ENCODE measurements at places on chromosomes 1 and 21. TPM values are rescaled to one million over a fixed set of nuclear protein-coding genes. Genes with fewer than 3 reads are reported as not detected.

- no peak overlapping the region for H3K27ac ChIP-seq
- H3K27me3 ChIP-seq: no peaks in the 10 kb centered on the region
- H3K4me3 ChIP-seq: no peak overlapping the region
- H3K36me3 ChIP-seq: no peaks in the 10 kb centered on the region
- no peaks in the 10 kb centered on the region for H3K4me1 ChIP-seq
- DNase-seq: no peak
These were observed 154.8 kb upstream of the RGS18 start for GRCh38 chr1:192003295-192004077.

IGFN1 gene
- not detected for total RNA-seq

GRCh38 chr1:15445390-15446122, 7.3 kb downstream of the CTRC start:
- no peaks in the 10 kb centered on the region for H3K4me1 ChIP-seq
- no peak overlapping the region for H3K27ac ChIP-seq
- no peaks in the 10 kb centered on the region for H3K27me3 ChIP-seq
- H3K4me3 ChIP-seq: no peak overlapping the region

DNA sequence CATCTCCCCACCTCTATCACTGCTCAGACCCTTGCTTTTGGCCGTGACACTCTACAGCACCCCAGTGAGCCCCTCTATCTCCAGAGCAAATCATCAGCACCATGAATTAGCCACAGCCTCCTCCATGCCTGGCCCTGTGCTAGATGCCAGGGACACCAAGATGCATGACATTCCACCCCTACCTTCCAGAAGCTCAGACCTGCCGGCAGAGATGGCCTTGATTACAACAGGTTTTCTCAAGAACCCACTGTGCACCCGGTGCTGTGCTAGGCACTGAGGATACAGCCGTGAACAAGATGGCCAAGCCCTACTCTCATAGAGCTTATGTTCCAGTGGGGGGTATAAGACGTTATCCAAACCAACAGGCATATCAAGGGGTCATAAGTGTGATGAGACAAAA, 30.6 kb downstream of the CDK18 start:
- no peak overlapping the region for H3K4me3 ChIP-seq
- no peak for DNase-seq
- peaks cover 7% of the 10 kb centered on the region for H3K4me1 ChIP-seq
- H3K27ac ChIP-seq: no peak overlapping the region
- H3K36me3 ChIP-seq: no peaks in the 10 kb centered on the region
- H3K27me3 ChIP-seq: no peaks in the 10 kb centered on the region

GRCh38 chr1:54397090-54397591, 9.1 kb downstream of the SSBP3 start:
- peaks cover 86% of the 10 kb centered on the region for H3K36me3 ChIP-seq
- DNase-seq: no peak
- H3K4me1 ChIP-seq: 0 out of 2 replicates have a peak, but pooled peaks cover 3% of the 10 kb centered on the region
- no peak overlapping the region for H3K27ac ChIP-seq
- H3K4me3 ChIP-seq: no peak overlapping the region
- H3K27me3 ChIP-seq: no peaks in the 10 kb centered on the region

- H3K4me1 ChIP-seq: no peaks in the 10 kb centered on the region
- H3K27ac ChIP-seq: no peak overlapping the region
- H3K36me3 ChIP-seq: no peaks in the 10 kb centered on the region
- DNase-seq: no peak
These were observed 20.8 kb upstream of the FAM3B start for GRCh38 chr21:41295721-41296254.

DNA sequence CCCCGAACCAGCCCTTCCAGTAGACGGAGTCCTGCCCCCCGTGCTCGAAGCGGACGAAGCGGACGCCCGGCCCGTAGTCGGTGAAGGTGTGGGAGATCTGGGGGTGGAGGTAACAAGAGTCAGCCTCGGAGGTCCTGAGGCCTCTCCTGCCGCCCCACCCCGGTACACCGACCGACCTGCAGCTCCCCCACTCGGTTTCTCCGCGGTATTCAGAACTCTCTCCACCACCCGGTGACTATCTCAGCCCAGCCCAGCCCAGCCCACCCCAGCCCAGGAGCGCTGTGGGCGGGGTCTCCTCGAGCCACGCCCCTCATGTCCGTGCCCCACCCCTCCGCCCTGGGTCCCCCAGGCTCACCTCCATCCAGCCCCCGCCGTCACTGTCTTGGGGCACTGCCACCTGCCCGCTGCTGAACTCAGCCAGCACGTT, 5.5 kb downstream of the FBXO2 start:
- H3K4me3 ChIP-seq: no peak overlapping the region
- H3K27me3 ChIP-seq: peaks cover 31% of the 10 kb centered on the region
- H3K36me3 ChIP-seq: no peaks in the 10 kb centered on the region
- H3K4me1 ChIP-seq: peaks cover 8% of the 10 kb centered on the region

IGSF9 gene
- 0.16 TPM for total RNA-seq

- no peak overlapping the region for H3K4me3 ChIP-seq
- H3K4me1 ChIP-seq: peaks cover 14% of the 10 kb centered on the region
- H3K27me3 ChIP-seq: no peaks in the 10 kb centered on the region
- H3K27ac ChIP-seq: no peak overlapping the region
- no peaks in the 10 kb centered on the region for H3K36me3 ChIP-seq
These were observed 7.0 kb upstream of the TNFRSF1B start for GRCh38 chr1:12159816-12160215.

GRCh38 chr1:11925938-11926292, 312 bp downstream of the KIAA2013 start:
- H3K27ac ChIP-seq: no peak overlapping the region
- DNase-seq: no peak
- H3K4me3 ChIP-seq: peak overlapping the region; percentile 56
- peaks cover 26% of the 10 kb centered on the region for H3K4me1 ChIP-seq
- no peaks in the 10 kb centered on the region for H3K27me3 ChIP-seq

VHLL gene
- not detected for total RNA-seq

GRCh38 chr1:66576645-66577044, 42.7 kb downstream of the SGIP1 start:
- peaks cover 33% of the 10 kb centered on the region for H3K4me1 ChIP-seq
- H3K36me3 ChIP-seq: no peaks in the 10 kb centered on the region
- H3K27ac ChIP-seq: no peak overlapping the region
- DNase-seq: no peak

GRCh38 chr21:46056450-46056903, 41.4 kb upstream of the COL6A2 start:
- H3K4me3 ChIP-seq: 0 out of 2 replicates have a peak overlapping the region, but pooled peaks have one; percentile 8
- H3K27me3 ChIP-seq: no peaks in the 10 kb centered on the region
- peak overlapping the region; percentile 83 for H3K27ac ChIP-seq

ANXA9 gene
- not detected for total RNA-seq

DNA sequence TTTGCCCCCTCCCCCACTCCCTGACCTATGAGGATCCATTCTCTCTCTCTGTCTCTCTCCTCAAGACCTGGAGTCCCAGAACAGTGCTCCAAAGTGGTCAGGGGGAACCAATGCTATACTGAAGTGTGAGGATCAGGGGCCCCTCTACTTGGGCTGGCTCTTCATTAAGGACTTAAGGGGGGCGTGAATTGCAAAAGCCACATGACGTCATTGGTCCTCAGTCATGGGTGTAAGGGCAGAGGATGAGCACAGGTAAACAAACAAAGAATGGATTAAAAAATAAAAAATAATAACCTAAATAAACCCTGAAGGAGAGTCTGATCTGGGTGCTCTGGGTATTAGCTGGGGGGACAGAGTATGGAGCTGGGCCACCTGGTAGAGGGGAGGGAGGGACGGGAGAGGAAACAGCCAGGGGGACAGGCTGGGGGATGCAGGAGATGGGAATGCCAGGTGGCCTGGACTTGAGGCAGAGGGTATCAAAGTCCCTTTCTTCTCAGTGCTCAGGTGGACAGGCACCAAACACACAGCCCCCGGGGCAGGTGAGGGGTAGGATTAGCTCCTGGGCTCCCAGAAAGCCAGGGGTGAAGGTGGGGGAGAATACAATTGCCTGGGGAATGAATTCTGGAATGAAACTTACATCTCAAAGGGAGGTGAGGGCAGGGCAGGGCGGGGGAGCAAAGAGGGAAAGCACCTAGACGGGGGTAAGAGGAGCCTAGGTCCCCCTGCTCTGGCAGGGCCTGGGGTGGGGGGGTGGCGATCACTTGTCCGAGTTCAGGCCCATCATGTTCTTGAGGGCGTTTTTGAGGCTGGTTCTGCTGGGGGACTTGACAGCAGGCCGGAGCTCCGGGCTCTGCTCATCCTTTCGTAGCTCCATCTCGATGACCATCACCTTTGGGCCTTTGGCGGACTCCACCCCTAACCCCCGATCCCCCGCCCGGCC, 4.6 kb downstream of the MPZ start:
- peaks cover 5% of the 10 kb centered on the region for H3K4me1 ChIP-seq
- no peaks in the 10 kb centered on the region for H3K27me3 ChIP-seq
- no peak overlapping the region for H3K4me3 ChIP-seq
- no peaks in the 10 kb centered on the region for H3K36me3 ChIP-seq

DNA sequence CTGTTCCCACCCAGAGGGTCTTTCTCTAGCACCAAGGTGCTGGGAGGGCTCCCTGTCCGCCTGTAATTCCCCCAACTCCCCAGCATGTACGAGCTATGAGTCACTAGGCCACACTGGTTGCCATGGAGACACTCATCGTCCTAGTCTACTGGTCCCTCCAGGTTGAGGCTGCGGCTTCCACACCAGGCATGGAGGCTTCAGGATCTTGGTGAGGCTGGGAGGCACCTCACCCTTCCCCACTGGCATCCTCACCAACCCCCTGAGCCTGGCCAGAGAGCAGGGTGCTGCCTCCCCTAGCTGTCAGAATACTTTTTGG, 75.6 kb upstream of the KAZN start:
- peak overlapping the region; percentile 63 for H3K27ac ChIP-seq
- no peaks in the 10 kb centered on the region for H3K27me3 ChIP-seq

DUSP23 gene
- total RNA-seq: 3.2 TPM

- H3K4me1 ChIP-seq: peaks cover 14% of the 10 kb centered on the region
- no peak overlapping the region for H3K27ac ChIP-seq
- DNase-seq: no peak
- peak overlapping the region; percentile 52 for H3K4me3 ChIP-seq
These were observed 1.0 kb upstream of the TP73 start for GRCh38 chr1:3651026-3651929.

MRPS21 gene
- 45.5 TPM for total RNA-seq

DNA sequence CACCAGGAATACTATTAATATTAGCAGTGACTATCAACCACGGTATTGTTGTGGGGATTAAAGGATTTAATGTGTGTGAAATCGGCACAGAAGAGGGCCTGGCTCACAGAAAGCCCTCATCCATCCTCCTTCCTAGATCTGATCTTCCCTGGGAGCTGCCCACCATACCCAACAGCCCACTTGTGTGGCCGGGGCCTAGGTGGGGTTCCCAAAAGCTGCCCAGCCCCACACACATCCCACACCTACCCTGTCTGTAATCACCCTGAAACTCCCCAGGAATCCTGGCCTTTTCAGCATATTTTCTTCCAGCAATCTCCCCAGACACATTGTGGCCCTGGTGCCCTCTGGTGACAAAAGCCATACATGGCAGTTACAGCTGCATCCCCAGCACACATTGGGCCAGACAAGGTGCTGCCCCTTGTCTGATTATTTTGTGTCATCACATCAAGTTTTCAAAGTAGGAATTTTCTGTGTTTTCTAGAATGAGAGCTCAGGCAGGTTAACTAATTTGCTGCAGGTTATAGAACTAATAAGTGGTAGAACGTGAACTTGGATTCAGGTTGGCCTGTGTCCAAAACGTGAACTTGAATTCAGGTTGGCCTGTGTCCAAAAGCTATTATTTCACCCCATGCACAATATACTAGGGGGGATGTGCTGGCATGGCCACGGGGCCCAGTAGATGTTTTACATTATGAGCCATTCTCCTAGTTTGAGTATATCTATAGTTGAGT, 5.3 kb upstream of the SLC6A9 start:
- H3K27me3 ChIP-seq: no peaks in the 10 kb centered on the region
- no peak overlapping the region for H3K27ac ChIP-seq
- H3K4me3 ChIP-seq: no peak overlapping the region
- H3K4me1 ChIP-seq: no peaks in the 10 kb centered on the region
- no peaks in the 10 kb centered on the region for H3K36me3 ChIP-seq
- DNase-seq: peak; percentile 56

DNA sequence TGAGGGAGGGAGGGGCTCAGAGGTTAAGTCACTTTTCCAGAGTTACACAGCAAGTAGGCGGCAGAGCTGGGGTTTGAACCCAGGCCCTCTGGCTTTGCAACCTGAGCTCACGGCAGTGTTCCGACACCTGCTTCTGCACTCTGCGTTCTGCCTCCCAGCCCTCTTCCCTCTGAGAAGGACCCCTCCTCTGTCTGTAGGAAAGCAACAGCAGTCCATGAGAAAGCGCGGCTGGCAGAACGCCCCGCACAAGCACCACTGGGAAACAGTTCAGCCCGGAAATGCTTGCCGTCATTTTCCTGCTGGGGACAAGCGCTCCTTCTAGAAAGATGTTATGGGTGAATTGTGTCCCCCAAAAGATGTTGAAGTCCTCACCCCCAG, 241.1 kb downstream of the NPHP4 start:
- no peaks in the 10 kb centered on the region for H3K36me3 ChIP-seq
- no peak overlapping the region for H3K4me3 ChIP-seq
- no peaks in the 10 kb centered on the region for H3K4me1 ChIP-seq
- H3K27me3 ChIP-seq: peaks cover 8% of the 10 kb centered on the region
- H3K27ac ChIP-seq: no peak overlapping the region

GRCh38 chr1:226829105-226829504, 41.3 kb upstream of the PSEN2 start:
- H3K27ac ChIP-seq: no peak overlapping the region
- H3K4me1 ChIP-seq: peaks cover 7% of the 10 kb centered on the region
- DNase-seq: peak; percentile 22
- no peaks in the 10 kb centered on the region for H3K27me3 ChIP-seq
- H3K36me3 ChIP-seq: no peaks in the 10 kb centered on the region
- H3K4me3 ChIP-seq: no peak overlapping the region

GRCh38 chr1:30714025-30714424, 9.4 kb downstream of the MATN1 start:
- H3K4me3 ChIP-seq: no peak overlapping the region
- H3K36me3 ChIP-seq: 0 out of 2 replicates have a peak, but pooled peaks cover 3% of the 10 kb centered on the region
- H3K27me3 ChIP-seq: peaks cover 11% of the 10 kb centered on the region
- peaks cover 8% of the 10 kb centered on the region for H3K4me1 ChIP-seq
- no peak overlapping the region for H3K27ac ChIP-seq
- DNase-seq: no peak

DNA sequence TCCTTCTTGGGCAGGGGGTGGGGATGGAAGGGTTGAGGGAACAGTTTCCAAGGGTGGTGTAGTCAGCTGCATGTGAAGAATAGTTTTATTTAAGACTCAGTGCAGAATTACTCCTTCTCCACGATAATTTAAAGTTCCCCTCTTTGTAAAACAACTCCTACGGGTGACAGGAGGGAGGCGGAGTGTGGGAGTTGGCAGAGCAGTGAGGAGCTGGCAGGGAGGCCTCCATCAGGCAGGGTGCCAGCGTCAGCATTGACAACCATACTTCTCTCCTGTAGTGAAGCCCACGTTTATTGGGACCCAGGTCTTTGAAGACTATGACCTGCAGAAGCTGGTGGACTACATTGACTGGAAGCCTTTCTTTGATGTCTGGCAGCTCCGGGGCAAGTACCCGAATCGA, 93.8 kb downstream of the MTR start:
- H3K4me3 ChIP-seq: no peak overlapping the region
- DNase-seq: no peak
- no peak overlapping the region for H3K27ac ChIP-seq
- H3K4me1 ChIP-seq: no peaks in the 10 kb centered on the region

GRCh38 chr1:222117809-222118208, 375.9 kb upstream of the DUSP10 start:
- no peak overlapping the region for H3K4me3 ChIP-seq
- DNase-seq: no peak
- no peaks in the 10 kb centered on the region for H3K36me3 ChIP-seq
- H3K27ac ChIP-seq: no peak overlapping the region

All from SJSA1 (cell line).